ENCODE measurements at places on chromosomes 3 and 15.

DNA sequence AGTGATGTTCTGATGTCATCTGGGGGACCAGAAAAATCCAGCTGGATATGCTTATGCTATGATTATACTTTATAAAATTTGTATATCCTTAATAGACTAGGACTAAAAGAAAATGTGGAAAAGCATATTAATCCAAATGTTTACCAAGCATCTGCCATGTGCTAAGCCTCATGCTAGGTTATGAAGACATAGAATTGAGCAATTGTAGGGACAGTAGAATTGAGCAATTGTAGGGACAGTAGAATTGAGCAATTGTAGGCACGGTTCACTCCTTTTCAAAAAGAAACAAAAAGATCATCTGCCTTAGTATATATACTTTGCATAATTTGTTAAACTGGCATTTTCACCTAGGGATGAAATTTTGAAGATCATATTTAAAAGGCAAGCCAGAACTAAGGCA, 18.3 kb downstream of the ABHD5 start:
- DNase-seq = no peak

GRCh38 chr15:78621810-78622402, 1.1 kb upstream of the CHRNA3 start:
- no peak for DNase-seq

GRCh38 chr15:94493176-94493575, 261.8 kb downstream of the MCTP2 start:
- no peak for DNase-seq

GRCh38 chr15:79924379-79924778, 27.6 kb upstream of the MTHFS start:
- no peak for DNase-seq

GRCh38 chr3:52820736-52821135, 9.7 kb downstream of the ITIH4 start:
- DNase-seq = no peak

GRCh38 chr3:171401432-171401831, 58.8 kb downstream of the TNIK start:
- no peak for DNase-seq

DNA sequence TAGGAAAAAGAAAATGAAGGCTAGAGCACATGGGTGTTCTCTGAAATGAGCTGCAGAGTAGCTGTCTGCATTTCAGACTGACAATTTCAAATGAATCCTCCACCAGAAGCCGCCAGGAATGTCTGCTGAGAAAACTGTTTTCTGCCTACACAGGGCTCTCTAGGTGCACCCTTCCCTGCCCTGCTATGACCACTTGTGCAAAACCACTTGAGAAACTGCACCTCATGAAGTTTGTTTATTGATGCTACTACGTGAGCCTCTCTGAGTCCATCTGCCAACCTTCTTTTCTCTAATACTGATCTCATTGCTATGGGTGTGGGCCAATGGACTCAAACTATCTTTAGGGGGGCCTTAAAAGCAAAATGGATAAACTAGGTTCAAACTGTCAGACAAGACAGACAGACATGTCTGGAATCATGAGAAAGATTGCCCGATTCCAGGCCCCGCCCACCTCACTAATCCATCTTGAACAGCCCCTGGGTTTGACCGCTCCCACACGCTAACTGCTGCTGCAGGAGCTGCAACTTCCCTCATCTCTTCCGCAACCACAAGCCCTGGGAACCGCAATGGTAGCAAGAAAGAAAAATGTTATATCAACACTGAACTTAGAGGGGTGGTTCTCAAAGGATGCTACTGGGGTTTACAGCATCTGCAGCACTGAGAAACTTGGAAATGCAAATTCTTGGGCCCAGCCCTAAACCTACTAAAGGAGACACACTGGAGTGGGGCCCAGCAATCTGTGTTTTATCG, 9.0 kb upstream of the CD47 start:
- DNase-seq = no peak

DNA sequence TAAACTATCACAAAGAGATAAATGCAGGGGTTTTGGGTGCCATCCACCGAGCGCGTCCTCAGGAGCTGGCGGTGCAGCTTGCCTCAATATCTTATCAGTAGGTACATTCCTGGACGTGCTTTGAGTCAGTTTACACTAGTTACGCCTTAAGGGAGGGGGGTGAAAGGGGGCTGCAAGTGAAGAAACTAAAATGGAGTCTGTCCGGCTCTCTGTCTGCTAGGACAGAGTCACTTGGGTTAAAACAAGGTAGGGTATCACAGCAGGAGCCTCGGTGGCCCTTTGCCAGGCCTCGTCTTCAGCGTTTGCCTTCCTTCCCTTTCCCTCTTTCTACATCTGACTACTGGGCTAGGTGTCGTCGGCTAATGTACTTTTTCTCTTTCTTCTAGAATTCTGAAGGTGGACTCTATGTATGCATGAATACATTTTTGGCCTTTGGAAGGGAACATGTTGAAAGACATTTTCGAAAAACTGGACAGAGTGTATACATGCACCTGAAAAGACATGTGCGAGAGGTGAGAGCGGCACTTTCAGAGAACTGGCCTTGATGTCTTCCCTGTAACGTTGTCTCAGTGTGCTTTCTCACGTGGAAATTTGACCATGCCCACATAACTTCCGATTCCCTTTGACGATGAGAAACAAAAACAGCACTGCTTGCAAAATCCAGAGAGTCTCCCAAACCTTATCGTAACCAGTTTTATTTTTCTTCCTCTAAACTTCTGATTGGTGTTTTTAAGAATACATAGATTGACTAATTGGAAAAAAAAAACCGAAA, 28.8 kb downstream of the USP13 start:
- no peak for DNase-seq

DNA sequence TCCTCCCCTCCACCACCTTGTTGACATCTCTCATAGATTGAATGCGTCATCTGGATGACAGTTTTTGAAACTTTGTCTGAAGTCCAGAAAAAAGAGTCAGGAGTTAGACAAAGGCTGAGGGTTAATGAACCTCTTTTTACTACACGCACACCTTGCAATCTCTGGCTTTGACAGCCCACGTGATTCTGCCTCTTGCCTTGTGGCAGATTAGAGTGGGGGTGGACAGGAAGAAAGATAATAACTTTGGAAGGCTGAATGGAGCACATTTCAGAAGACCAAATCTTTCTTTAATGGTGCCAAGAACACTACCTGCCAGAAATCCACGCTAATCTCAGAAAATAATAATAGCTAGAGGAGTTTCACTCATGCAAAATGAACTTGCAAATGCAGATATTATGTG, 327.9 kb upstream of the TRIM42 start:
- no peak for DNase-seq

DNA sequence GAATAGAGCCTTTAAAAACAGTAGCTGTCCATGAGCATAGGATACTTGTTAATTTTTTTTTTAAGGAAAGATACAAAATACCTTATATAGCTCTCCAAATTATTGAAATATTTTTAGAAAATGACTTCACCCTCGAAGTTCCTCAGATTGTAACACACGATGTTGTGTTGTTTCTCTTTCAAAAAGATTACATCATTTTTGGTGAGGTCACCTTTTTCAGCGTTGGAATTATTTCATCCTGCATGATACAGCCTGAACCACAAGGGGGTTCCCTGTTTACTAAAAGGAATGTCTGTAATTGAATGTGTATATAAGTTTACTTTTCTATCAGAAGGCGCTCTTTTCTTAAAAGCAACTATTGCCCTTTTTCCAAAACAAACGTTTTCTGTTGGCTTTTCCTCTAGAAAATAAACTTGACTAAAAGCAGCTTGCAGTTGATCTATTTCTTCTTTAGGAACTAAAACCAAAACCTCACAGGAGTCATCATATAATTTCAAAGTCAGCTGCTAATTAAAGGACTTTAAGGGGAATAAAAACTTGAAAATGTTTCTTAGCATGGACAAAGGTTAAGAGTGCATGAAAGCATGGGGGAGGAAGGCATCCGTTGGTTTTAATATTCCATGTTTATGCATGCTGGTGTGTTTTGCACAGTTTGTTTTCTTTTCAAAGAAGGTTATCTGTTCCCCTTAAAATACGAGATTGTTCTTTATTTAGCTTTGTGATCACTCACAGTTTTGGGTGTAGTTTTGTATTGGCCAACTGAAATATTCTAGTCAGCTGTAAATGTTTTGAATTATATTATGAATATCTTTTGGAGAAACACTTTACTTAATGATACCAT, 29.4 kb downstream of the LYSMD4 start:
- no peak for DNase-seq

- DNase-seq = no peak
Measured at GRCh38 chr15:90881978-90882721, 2.2 kb upstream of the FES start.

DNA sequence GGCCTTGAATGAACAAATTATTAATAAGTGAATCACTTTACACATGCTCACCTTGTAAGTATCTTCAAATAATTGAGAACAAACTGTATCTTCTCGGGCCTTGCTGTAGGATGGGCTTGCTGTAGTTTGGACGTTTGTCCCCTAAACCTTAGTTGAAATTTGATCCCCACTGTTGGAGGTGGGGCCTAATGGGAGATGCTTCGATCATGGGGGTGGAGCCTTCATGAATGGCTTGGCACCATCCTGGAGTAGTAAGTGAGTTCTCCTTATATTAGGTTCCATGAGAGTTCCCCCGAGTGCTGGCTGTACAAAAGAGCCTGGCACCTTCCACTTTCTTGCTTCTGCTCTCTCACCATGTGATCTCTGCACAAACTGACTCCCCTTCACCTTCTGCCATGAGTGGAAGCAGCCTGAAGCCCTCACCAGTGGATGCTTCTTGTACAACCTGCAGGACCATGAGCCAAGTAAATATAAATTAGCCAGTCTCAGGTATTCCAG, 29.3 kb downstream of the PIGB start:
- no peak for DNase-seq

DNA sequence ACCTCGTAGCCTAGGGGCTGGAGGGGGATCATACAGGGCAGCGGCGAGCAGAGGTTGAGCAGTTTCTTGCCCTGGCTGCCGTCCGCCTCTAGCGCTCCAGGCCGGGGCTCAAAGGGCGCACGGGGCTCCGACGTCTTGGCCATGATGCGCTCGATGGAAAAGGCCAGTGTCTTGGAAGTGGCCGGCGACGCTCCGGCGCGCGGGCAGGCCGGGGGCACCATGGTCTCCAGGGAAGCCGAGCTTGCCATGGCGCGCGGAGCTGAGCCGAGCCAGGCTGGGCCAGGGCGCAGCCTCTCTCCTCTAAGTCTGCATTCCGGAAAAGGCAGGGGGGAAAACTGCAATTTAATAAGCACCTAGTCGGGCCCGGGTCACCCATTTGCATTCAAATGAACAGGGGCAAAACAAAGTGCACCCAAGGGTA, 719 bp downstream of the FEZF2 start:
- DNase-seq = no peak

GRCh38 chr3:41290306-41290705, 91.0 kb downstream of the CTNNB1 start:
- DNase-seq = no peak

Measured in activated T-helper 9 cell treated with anti-CD3 and anti-CD28 coated beads, Interleukin-2, amount 50 U/mL, for 16 hours (primary cell).